ENCODE measurements at places on chromosomes 13 and 19.

DNA sequence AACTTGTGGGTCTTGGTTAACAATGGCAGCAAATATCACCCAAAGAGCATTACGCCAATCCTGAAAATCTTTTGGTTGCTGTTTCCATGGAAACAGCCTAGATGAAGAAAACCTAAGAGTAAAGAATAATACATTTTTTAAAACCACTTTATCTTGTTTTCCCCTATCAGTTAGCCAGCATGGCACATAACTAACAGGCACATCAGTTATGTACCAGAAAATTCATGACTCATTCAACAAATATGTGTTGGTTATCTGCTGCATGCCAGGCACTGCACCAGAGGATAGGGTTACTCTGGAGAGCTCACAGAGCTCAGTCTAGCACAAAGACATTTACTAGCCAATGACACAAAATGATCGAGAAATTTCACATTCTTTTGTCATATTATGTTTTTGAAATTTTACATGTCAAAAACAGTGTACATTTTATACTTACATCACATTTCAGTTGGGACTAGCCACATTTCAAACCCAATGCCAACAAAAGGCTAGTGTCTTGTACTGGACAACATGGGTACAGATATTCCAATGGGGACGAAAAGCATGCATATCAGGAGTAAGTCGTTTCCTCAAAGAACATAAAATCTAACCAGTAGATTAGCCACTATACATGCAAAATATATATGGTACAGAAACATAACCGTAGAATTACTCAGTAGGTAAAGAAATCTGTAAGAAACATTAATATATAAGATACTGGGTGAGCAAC is 20.3 kb downstream of the LNX2 start:
- DNase-seq = no peak

DNA sequence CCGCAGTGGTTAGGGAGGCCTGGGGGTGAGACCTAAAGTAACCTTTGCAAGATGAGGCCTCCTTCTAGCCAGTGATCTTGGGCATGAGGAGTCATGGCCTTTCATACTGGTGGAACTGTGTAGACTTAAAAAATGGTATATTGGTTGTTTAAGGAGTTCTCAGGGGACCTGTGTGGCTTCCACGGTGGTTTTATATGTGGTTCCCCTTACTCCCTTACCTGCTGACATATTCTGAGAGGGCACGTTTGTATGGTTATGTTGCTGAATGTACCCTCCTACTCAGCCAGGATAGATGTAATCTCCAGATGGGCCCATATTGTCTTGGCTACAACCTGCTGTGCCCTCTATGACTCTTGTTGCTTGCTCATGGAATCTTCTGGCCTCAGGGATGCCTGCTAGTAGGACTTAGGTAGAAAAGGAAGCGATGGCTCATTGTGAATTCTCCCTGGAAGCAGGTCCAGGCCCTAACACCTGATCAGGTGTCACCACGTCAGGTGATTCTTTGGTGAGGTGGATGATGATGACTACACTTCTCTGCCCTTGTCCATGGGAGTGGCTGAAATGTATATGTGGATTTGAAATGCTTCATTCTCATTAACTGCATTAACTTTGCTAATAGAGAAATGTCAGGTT is 1.8 kb downstream of the ZNF460 start:
- DNase-seq = no peak

DNA sequence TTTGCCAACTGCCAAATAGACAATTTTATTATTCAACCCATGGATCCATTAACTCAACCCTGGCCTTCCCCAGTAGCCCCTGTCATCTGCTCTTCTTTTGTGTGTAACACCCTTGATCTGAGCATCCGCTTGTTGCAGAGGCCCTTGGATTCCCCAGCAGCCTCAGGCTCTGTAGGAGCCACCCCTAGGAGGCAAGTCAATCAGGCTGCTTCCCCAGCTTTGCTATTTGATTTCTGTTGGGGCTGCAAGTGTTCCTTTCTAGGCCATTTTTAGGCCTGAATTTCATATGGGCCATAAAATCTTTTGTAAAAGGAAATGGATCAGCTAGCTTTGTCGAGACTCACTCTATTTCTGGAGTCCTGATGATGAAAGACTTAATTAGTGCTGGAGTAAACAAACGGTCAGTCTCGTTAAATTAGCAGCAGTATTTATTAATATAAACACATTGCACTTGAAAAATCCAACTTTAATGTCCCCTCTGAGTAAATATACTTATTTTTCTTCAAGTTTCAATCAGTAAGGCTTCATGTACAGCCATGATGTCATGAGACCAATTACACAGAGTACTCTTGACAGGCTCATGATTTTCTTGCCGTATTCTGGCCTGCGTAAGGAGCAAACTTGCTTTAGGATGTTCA is 105.3 kb downstream of the RGCC start:
- no peak for DNase-seq

- DNase-seq = peak; percentile 30
Measured at GRCh38 chr13:74288361-74288911, 154.2 kb upstream of the KLF12 start.

DNA sequence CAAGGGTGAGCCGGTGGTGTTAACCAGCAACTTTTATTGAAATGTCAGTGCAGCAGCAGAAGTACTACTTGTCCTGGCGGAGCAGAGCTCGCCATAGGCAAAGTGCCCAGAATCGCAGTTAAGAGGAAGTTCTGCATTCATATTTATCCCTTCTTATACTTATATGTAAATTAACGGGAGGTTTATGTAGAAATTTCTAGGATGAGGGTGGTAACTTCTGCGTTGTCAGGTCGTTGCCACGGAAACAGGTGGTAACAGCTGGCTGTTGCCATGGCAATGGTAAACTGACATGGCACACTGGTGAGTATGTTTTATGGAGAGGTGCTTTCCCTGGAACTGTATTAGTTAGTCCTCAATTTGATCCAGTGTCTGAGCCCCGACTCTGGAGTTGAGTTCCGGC is 2494.9 kb upstream of the PCDH20 start:
- DNase-seq = no peak

- no peak for DNase-seq
Measured at GRCh38 chr13:94414708-94415107, 64.8 kb downstream of the DCT start.
